ENCODE measurements at places on chromosomes 12 and 14.

DNA sequence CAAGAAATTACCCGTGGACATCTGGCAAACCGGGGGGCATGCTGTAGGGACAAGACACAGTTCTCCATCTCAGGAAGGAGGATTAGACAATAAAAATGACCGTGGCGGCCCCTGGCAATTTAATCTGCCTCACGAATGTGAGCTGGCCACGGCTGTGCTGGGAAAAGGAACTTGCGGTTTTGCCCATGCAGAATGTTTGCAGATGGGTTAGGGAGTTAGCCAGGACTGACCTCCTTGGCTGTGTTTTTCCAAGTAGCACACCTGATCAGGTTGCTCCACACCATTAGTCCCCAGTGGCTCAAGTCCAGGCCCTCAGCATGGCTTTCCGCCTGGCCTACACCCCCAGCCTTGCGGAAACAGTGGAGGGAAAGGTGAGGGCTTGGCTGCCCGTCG, 20.8 kb downstream of the TPCN1 start:
- peaks cover 52% of the 10 kb centered on the region for H3K4me1 ChIP-seq
- H3K27ac ChIP-seq: peak overlapping the region; percentile 92
- DNase-seq: peak; percentile 33
- H3K4me3 ChIP-seq: no peak overlapping the region
- no peaks in the 10 kb centered on the region for H3K27me3 ChIP-seq

- no peaks in the 10 kb centered on the region for H3K36me3 ChIP-seq
- DNase-seq: no peak
- H3K27me3 ChIP-seq: no peaks in the 10 kb centered on the region
Measured at GRCh38 chr12:13725049-13725448, 256.4 kb downstream of the GRIN2B start.

GRCh38 chr12:54719691-54720090, 71.5 kb upstream of the DCD start:
- no peaks in the 10 kb centered on the region for H3K36me3 ChIP-seq
- H3K27me3 ChIP-seq: no peaks in the 10 kb centered on the region
- H3K27ac ChIP-seq: no peak overlapping the region
- H3K4me1 ChIP-seq: no peaks in the 10 kb centered on the region
- H3K4me3 ChIP-seq: no peak overlapping the region

DNA sequence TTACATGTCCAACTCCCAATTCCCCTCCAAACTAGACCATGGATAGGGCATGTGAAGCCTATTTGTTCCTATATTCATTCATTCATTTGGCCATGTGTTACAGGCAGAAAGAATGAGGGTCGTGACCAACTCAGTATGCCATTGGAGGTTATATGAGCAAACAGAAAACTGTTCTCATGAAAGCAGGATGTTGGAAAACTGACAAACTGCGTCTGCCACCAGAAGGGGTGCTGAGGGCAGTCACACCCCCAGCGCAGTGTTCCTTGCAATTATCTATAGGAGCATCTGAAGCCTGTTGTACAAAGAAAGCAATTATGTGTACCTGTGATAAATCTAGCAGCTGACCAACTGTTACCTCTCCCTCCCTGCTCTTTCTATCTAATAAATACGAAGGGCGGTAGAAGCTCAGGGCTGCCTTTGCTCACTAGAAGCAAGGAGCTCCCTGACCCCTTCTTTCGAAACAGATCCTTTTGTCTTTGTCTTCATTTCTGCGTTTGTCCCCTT, 21.1 kb downstream of the ENTPD5 start:
- H3K27ac ChIP-seq: peak overlapping the region; percentile 80
- peak; percentile 68 for DNase-seq
- H3K4me3 ChIP-seq: no peak overlapping the region
- H3K4me1 ChIP-seq: no peaks in the 10 kb centered on the region
- no peaks in the 10 kb centered on the region for H3K27me3 ChIP-seq

GRCh38 chr14:38238332-38238731, 17.6 kb downstream of the CLEC14A start:
- H3K27ac ChIP-seq: no peak overlapping the region
- H3K36me3 ChIP-seq: no peaks in the 10 kb centered on the region
- H3K4me3 ChIP-seq: no peak overlapping the region
- no peak for DNase-seq

DNA sequence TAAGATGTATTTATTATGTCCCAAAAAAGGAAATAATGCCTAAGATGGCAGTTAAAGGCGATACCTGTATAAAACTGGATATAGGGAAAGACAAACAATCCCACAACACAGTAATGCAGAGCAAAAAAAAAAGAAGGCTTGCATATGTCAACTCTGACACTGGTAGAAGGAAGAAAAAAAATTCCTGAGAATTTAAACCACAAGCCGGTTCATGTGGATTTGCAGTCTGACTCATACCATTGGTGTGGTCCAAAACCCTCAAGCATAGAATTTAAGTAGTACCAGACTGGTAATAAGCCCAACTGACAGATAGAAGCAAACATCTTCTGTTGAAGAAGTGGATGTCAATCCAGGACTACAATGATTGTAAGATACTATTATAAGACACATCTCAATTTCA, 7.2 kb downstream of the DNAI7 start:
- H3K4me3 ChIP-seq: no peak overlapping the region
- no peak overlapping the region for H3K27ac ChIP-seq
- H3K4me1 ChIP-seq: no peaks in the 10 kb centered on the region
- no peaks in the 10 kb centered on the region for H3K27me3 ChIP-seq

DNA sequence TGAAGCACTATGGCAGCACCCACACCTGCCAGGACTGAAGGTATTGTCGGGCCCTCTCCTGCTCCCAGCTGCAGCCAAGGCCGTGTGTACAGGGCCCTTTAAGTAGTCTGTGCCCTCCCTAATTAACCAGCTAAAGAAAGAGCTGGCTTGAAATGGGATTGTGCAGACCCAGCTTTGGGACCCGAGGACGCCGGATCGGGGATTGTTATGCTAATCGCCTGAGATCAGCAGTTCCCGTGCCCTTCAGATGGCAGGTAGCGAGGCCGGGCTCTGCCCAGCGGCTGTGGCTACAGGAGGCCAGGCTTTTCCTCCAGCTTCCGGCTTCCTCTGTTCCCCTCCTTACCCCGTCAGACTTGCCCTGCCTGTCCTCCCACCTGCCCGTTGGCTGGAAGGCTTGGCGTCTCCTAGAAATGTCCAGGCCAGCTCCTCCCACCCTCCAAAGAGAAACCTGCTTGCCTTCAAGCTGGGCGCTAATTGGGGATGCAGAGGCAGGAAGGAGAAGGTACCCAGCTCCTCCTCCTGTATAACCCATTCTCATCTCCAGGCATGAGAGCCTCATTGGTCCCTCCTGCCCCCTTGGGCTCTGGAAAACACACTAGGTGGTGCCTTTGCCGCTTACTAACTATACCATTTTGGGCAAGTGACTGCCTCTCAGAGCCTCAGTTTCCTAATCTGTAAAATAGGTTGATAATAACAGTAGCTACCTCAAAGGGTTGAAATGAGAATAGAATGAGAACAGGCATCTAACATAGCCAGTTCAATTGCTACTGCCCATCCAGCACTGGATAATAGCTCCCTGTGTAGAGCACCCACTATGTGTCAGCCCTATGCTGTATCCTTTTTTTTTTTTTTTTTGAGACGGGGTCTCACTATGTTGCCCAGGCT, 25.8 kb upstream of the MSI1 start:
- peak; percentile 70 for DNase-seq
- no peak overlapping the region for H3K4me3 ChIP-seq
- H3K27me3 ChIP-seq: peaks cover 13% of the 10 kb centered on the region
- peaks cover 6% of the 10 kb centered on the region for H3K4me1 ChIP-seq
- H3K36me3 ChIP-seq: no peaks in the 10 kb centered on the region

- H3K4me1 ChIP-seq: peaks cover 11% of the 10 kb centered on the region
- no peak for DNase-seq
Measured at GRCh38 chr12:121137512-121137911, 4.8 kb downstream of the P2RX7 start.

DNA sequence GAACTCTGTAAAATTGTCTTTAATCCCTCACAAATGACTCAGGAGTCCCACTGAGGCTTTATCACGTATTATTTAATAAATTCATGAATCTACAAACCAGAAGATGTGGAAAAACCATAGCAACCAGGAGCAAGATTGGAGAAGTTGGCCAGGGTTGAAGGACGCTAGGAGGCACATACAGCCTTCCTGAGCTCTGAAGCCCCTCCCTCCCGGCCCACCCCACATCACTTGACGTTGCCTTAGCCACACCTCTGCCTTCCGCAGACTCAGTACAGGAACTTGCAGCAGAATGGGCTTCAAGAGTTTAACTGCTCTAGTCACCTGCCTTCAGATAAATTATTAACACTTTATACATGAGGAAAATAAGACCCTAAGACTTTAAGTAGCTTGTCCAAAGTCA, 33.9 kb downstream of the SLC35F4 start:
- H3K27me3 ChIP-seq: no peaks in the 10 kb centered on the region
- no peak for DNase-seq
- no peak overlapping the region for H3K27ac ChIP-seq
- H3K4me3 ChIP-seq: no peak overlapping the region

DNA sequence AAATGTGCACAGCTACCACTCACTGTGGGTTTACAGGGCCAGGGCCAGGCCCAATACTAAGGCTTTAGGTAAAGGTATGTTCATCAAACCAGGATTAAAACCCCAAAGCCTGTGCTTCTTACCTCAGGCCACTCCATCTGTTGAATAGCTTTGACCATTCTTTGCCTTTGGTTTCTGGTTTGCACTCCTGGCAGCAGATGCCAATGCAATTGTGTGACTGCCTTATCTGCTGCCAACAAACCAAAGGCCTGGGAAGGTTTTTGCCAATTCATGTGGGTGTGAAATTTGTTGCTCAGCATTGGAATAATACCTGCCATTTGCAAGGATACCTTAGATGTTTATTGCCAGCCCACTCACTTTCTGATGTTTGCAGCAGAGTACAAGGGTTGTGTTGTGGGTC, 221.6 kb downstream of the C12orf75 start:
- no peak overlapping the region for H3K4me3 ChIP-seq
- DNase-seq: no peak
- no peaks in the 10 kb centered on the region for H3K27me3 ChIP-seq

GRCh38 chr12:50110762-50111351, 1.2 kb upstream of the COX14 start:
- no peaks in the 10 kb centered on the region for H3K27me3 ChIP-seq
- H3K27ac ChIP-seq: peak overlapping the region; percentile 95
- DNase-seq: peak; percentile 73

- H3K4me1 ChIP-seq: no peaks in the 10 kb centered on the region
- peaks cover 3% of the 10 kb centered on the region for H3K36me3 ChIP-seq
- H3K27me3 ChIP-seq: no peaks in the 10 kb centered on the region
- no peak for DNase-seq
- H3K27ac ChIP-seq: no peak overlapping the region
Measured at GRCh38 chr12:7157391-7157790, 27.2 kb downstream of the CLSTN3 start.

DNA sequence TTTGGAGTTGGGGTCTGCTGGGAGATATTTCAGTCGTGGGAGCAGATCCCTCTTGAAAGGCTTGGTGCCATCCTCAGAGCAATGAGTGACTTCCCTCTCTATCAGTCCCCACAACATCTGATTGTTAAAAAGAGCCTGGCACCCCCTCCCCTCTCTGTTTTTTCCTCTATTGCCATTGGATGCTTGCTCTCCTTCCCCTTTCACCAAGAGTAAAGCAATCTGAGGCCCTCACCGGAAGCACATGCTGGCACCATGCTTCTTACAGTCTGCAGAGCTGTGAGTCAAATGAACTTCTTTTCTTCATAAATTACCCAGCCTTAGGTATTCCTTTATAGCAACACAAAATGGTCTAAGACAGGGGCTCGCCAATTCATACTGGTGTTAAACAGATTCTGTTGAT, 99.1 kb upstream of the CCND2 start:
- H3K4me3 ChIP-seq: no peak overlapping the region
- no peaks in the 10 kb centered on the region for H3K36me3 ChIP-seq
- H3K4me1 ChIP-seq: no peaks in the 10 kb centered on the region
- no peak for DNase-seq

- H3K27me3 ChIP-seq: no peaks in the 10 kb centered on the region
- H3K27ac ChIP-seq: no peak overlapping the region
- H3K36me3 ChIP-seq: no peaks in the 10 kb centered on the region
- DNase-seq: no peak
Measured at GRCh38 chr12:17866802-17867201, 223.2 kb downstream of the RERGL start.
